Inflammatory macrophage (primary cell): ENCODE measurements at places on chromosomes 16 and 17.

DNA sequence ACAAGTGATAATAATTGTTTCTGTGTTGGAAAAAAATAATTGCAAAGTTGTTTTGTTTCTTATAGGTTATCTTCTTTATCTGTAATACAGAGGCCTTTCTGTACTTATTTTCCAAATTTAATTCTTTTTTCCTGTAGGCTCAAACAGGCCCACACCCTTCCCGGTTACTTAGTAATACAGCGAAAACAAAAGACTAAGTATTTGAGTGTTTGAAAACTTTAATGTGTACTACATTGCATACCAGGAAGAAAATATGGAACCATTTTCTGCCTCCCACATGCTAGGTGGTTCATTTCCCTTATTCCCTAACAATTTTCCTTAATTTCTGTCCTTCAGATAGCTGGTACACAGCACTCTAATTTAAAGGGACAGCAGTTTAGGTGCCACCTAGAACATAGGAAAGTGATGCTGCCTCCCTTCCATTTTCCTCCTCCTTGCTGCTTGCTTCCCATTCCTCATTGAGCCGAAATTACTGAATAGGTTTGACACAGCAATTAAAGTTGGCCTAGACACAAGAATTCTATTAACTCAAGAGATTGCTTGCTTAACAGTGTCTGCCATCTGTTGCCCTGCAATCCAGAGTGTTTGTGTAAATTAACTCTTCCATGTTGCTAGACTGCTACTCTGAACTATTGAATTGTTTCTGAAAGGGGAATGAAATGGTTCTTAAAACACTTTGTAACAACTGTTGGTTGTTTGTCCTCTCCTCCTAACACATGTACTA is 24.2 kb downstream of the CYB5B start:
- no peak for DNase-seq

DNA sequence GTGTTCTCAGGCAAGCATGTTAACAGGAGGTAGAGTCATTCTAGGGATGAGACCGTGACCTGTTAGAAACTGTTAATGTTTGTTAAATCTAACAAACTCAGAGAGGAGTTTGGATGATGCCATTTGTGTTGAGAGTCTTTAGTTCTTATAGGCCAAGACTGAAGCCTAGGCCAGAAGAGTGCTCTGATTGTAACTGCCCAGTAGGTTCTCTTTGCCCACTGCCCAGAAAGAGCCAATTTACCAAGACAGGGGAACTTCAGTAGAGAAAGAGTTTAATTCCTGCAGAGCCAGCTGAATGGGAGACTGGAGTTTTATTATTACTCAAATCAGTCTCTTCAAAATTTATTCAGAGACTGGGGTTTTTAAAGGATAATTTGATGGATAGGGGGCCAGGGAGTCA is 42.5 kb downstream of the ARHGAP44 start:
- no peak for DNase-seq

DNA sequence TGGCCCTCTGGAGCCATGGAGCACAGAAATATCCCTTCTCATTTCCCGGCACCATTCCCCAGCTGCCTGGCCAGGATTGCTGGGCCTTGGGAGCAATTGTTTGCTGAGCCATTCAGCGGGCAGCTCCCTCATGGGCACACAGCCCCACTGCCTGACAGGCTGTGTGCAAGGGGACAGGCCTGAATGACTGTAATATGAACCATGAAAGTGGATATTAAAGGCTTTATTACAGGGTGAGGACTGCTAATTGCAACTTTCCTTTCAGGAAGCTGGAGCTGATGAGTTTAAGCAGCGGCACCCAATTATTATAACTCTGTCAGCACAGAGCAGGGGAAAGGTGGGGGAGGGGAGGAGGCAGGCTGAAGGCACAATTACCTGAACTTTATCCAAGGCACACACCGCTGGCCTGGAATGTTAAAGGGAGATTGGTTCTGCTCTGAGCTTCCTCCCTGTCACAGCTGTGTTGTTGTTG is 159.8 kb upstream of the SDK2 start:
- DNase-seq, result no peak

- no peak for DNase-seq
Observed at GRCh38 chr16:74449470-74449869, 28.2 kb upstream of the CLEC18B start.

DNA sequence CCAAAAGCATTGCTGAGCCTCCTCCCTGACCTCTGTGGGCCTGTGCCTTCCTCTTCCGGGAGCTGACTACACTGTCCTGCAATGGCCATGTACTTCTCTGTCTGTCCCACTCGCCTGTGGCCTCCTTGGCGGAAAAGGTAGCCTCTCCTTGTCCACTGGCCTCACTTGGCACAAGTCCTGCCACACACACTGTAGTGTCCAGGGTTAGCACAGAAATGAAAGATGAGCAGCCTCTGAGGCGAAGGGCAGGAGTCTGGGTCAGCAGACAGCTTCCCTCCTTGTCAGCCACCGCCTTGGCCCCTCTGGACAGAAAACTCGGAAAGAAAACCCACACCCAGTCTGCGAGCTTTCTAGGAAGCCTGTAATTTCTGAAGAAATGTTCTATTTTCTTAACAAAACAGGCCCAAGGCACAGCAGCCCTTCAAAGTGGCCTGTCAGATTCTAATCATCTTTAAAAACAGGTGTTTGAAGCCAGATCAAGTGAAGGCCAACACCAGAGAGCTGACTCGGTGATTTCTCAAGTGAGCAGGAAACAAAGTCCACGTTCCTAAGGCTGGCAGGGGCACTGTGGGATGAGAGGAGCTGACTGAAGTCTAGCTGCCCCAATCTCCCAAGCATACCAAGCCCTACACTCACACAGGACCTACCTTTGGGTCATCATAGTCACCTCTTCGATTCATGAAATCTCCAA is 67.2 kb downstream of the GTF3C1 start:
- no peak for DNase-seq

- DNase-seq, result no peak
Observed at GRCh38 chr16:70568601-70569237, 45.1 kb downstream of the SF3B3 start.

- DNase-seq, result no peak
Observed at GRCh38 chr16:81530296-81530721, 85.7 kb downstream of the CMIP start.

DNA sequence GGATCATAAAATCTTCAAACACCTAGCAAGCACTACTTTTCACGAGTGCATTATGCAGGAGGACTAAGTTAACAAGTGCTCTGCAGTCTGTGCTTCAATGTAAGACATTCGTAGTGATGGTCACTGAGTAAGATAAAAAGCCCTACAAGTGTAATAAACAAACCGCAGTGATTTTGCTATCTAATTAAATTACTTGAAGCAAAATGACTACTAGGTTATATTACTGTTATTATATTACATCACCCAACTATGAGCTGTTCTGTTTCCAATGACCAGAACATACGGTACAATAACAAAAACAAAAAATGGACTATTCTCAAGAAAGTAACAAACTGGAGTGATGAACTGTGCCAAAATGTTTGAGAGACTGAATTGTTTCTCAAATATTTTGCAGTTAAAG is 11.2 kb downstream of the KLHL10 start:
- DNase-seq, result no peak

DNA sequence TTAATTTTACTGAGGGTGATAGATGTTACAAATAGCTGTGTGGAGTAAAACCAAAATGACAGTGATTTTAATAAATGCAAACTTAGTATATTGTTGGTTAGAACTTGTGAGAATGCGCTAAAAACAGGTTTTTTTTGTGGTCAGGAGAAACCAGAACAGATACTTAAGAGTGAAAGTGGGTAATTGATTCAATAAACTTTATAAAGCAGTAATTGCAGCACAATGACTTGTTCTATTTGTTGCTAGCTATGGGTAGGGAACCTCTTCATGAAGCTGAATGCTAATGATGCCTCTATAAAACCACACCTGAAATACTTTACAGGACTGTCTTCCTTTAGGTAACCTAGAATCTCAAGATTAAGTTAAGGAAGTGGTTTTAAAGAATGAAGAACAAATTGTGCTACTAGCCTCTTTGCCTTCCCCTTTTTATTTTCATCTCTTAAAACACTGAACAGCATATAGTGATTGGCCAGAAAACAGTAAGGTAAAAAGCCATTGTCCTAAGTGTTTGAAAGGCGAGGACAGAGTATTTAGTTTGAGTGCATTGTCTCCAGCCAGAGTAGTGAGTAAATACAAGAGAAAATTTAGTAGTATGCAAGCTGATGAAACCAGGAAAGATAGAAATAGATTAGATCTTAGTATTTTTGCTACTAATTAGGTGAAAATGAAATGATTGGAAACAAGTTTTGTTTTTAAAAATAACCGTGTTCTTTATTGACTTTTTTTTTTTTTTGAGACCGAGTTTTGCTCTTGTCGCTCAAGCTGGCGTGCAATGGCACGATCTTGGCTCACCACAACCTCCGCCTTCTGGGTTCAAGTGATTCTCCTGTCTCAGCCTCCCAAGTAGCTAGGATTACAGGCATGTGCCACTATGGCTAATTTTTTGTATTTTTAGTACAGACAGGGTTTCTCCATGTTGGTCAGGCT is 6.0 kb downstream of the GGNBP2 start:
- DNase-seq, result peak; percentile 16

DNA sequence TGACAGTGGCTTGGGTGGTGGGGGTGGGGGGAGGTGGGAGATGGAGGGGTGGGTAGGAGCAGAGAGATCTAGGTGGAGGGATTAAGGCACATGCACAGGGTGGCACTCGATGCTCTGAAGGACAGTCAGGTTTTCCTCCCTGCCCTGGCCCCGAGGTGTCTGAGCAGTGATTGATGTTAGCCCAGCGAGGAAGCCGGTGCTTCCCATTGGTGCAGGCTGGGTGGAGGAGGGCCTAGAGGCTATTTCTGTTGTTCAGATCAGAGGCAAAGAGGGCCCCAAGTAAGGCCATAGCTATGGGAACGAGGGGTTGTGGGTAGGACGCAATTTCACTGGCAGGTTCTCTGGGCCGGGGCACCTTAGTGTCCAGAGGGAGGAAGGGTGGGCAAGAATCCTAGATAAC is 23.1 kb downstream of the CACNA1G start:
- no peak for DNase-seq

- DNase-seq, result no peak
Observed at GRCh38 chr17:47866941-47867340, 16.0 kb upstream of the SP6 start.

DNA sequence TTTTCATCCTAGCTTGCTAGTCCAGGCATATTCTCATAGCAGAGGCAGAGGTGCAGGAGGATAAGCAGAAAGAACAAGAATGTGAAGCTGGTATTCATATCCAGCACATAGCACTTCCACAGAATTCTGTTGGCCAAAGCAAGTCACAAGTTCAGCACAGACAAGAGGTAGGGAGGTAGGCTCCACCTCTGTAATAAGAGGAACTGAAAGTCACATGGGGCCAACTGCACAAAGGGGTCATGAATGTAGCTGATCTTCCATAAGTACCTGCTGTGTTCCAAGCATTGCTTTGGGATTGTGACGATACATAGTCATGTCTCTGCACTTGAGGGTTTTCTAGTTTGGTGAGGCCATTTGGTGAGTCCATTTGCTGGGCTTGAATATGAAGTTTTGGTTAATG is 110.8 kb upstream of the MPHOSPH6 start:
- DNase-seq, result no peak
